ENCODE measurements at places on chromosomes 7 and 10. TPM values are rescaled to one million over a fixed set of nuclear protein-coding genes. Genes with fewer than 3 reads are reported as not detected.

- no peak for DNase-seq
Observed at GRCh38 chr7:121017586-121017985, 29.1 kb downstream of the CPED1 start.

GRCh38 chr7:10634239-10634638 is 339.4 kb upstream of the PHF14 start:
- DNase-seq: no peak

TAS2R4 gene
- 0.60 TPM for total RNA-seq

MSS51 gene
- 2.4 TPM for total RNA-seq

LZTS2 gene
- total RNA-seq: 15.7 TPM

FGF8 gene
- total RNA-seq: 0.32 TPM

Measured in activated CD4-positive, alpha-beta T cell treated with anti-CD3 and anti-CD28 coated beads for 36 hours (primary cell).